ENCODE measurements at places on chromosomes 5 and 9.

DNA sequence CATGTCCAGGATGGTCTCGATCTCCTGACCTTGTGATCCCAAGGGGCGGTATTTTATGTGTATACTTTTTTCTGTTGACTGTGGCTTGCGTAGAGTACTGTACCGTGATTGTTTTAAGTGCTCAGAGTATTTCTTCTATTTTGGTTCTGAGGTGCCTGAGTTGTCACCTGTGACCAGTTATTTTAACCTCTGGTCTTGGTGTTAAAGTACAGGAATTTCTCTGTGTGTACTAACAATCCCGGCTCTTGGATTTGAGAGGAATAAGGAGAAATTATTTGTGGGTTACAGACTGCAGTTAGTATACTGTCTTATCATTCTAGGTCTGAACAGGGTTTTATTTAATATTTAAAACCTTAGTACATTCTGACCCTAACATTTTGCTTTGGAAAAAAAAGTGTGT lies 2.0 kb downstream of the ANKHD1 start:
- no peak for DNase-seq

- DNase-seq: no peak
These were observed 42.0 kb downstream of the ARHGEF28 start for GRCh38 chr5:73668017-73668416.

GRCh38 chr5:124453221-124454051 lies 293.0 kb downstream of the ZNF608 start:
- no peak for DNase-seq

DNA sequence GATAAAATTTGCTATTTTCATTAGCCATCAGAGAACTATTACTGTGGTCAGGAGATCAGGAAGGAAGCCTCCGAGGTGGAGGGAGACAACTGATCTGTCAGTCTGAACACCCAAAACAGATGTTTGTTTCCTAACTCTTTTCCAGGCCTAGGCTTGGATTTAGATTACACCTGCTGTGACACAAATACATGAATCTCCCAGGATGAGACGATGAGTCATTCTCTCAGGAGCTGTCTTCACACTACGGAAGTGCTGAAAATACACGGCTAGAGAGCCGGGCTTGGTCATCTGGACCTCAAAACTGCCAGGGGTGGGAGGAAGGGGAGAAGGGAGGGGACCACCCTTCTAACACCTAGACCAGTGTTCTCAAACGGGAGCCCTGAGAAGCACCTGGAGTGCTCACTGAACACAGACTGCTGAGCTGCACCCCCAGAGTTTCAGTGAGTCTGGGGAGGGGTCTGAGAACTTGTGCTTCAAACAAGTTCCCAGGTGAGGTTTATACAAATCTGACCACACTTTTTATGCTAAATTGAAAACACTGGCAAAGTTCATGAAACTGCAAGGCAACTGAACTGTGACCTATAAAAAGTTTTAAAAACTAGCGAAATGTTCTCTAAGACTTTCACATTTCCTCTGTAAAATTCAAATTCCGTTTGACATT lies 80.3 kb upstream of the EQTN start:
- no peak for DNase-seq

DNA sequence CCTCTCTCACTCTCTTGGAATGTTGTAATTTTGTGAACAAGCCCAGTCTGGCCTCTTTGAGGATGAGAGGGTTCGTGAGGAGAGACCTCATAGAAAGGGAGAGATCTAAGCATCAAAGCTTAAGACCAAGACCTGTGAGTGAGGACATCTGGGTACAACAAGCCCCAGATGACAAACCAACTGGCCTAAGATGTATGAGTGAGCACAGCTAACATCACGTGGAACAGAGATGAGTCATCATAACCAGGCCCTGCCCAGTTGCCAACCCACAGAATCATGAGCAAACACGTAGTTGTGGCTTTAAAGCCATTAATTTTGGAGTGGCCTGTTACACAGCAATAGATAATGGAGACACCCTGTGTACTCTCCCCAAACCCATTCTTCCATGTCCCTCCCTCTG lies 439.1 kb upstream of the KIF2A start:
- DNase-seq: no peak

DNA sequence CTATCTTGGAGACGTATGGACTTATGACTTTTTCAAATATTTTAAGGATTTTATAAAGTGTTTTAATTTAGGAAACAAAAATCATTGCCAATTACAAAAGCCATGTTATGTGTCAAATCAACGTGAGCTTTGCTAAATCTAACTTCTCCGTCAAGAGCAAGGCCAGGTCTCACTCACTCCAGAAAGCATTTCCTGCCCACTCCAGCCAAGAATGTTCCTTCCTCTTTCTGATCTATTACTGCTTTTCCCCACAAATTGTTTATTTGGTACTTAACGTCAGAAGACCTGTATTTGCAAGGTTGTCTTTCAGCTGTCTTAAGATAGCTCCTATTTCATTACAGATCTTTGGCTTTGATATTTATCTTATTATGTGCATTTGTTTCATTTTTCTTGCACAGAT lies 193.5 kb upstream of the HAPLN1 start:
- no peak for DNase-seq

DNA sequence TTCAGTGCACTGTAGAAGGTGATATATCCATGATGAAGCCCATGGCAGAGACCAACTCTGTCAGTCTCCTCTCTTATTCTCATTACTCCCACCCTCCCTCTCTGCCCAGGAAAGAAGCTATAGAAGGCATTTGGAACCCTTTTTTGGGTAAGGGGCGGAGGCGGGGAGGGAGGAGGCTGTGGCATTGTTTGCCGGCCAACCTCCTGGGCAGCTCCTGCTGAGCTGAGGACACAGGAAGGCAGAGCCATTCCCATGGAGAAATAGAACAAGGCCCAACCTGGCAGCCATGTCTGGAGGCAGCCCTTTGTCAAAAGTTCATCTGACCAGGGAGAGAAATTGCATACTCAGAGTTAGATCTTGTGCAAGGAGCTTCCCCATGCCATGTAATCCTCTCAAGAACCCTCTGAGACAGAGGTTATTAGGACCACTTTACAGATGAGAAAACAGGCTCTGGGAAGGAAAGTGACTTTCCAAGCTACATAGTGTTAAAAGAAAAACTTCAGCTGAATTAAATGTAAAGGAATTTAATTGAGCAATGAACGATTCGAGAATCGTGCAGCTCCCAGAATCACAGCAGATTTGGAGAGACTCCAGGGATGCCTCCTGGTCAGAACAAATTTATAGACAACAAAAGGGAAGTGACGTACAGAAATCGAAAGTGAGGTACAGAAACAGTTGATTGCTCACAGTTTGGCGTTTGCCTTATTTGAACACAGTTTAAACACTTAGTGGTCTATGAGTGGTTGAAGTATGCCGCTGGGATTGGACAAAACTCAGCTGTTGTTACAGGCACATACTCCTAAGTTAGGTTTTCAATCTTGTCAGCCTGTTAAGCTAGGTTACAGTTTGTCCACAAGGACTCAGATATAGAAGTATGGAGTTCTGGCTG lies 158.6 kb downstream of the MELK start:
- no peak for DNase-seq

DNA sequence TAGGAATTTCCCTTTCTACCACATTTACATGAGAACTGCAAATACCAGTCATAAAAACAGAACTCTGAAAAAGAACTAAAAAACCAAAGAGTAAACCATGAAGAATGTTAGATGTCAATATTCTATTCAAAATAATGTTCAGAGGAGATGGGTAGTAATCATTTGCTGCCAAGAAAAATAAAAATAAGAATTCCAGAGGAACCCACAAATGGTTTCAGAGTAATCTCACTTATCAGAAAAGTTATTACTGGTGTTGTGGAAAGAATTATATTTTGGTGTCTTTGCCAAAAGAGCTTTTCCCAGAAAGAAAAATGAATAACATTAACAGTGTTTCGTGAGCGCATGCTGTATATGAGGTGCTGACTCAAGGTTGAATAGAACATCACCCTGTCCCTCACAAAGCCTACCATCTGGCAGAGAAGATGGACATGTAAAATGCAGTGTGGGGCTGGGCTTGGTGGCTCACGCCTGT lies 35.6 kb downstream of the GPR21 start:
- DNase-seq: no peak

- DNase-seq: no peak
These were observed 3.8 kb downstream of the ZNF618 start for GRCh38 chr9:113879911-113880310.

DNA sequence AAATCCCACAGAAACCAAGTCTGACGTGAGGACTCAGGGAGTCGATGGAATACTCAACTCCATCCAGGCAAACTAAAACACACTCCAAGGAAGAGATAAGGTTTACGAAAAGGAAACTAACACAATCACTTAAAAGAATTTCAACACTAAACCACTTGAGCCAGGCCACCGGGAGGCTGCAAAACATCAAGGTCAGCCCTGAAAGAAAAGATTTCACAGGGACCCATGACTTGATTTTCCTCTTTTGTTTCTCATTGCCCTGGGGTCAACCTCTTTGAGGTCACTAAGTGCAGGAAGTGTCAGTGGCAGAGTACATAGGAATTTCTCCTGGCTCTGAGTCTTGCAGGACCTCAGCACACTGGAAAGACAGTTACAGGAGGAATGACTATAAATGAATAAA lies 77.8 kb upstream of the TARS1 start:
- no peak for DNase-seq

DNA sequence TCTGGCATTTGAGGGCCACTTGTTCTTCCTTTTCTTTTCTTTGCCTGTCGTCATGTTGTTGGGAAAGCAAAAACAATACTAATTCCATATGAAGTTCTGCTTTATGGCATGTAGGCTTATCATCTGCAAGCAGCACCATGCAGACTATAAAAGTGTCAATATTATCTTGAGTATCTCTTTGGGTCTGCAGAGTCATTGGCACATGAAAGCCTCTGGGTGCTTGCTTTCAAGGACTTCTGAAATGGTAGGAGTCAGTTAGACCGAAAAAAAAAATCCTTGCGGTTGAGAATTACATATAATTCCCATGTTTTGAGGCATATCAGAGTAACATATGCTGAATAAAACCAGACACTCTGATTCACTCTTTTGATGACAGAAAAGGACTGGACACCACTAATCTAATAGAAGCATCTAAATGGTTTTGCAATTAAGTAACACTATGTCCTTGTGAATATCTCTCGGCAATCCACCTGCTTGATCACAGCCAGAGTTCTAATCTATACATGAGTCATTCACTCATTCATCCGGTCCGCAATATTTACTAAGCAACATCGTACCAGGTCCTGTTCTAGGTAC lies 44.4 kb downstream of the GNAQ start:
- DNase-seq: peak; percentile 66

DNA sequence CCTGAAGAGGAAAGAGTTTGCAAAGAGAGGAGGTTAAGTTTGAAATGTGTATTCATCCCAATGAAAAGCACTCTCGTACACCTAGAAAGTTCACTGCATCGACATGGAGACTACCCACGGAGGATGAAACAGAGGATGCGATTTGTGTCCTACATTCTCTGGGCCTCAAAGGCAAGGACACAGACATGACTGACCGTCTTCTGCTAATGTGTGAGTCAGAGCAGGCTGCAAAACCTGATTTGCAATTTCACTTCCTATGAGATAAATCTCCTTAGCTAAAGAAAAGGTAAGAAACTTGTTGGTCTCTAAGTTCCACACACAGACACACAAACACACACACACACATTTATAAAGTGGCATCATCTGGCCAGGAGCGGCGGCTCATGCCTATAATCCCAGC lies 98.6 kb downstream of the GNAQ start:
- no peak for DNase-seq

GRCh38 chr9:135693265-135693664 lies 6.0 kb downstream of the SOHLH1 start:
- DNase-seq: no peak

- no peak for DNase-seq
These were observed 18.7 kb upstream of the SCGB3A1 start for GRCh38 chr5:180609817-180610550.

GRCh38 chr5:24831989-24832388 lies 187.2 kb upstream of the CDH10 start:
- no peak for DNase-seq

DNA sequence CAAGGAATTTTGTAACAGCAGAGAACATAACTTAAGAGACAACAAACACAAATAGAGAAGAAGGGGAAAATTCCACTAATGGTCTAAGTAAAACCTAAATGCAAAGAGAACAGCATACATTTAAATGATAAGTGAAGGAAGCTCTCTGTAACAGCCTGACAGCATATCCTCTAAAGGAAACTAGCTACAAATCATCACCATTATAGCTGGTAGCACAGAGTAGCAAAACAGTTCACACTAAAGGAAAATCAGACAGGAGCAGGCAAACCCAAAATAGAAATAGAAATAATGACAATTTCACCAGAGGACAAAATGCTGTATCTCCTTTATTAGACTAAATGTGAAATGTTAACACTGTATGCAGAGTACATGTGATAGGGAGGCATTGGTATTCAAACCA lies 532.8 kb downstream of the PTPRD start:
- DNase-seq: no peak

GRCh38 chr9:98368366-98369065 lies 113.1 kb upstream of the TBC1D2 start:
- DNase-seq: no peak

DNA sequence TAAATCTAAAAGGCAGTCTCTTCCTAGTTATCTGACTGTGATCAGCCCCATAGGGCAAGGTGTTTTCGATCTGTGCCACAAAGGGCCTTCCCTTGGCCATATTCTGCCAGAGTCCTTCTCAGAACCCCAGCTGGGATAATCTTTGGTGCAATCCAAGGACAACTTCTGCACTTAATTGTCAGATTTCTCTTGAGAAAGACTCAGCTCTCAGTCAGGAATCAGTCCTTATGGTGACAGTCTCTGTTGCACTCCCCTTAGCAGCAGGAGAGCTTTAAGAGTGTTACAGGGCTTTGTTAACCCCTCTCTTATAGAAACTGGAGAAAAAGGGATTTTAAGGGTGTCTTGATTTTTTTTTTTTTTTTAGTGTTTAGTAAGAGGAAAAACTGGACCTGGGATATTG lies 15.4 kb upstream of the RFX3 start:
- DNase-seq: no peak

GRCh38 chr5:5372930-5373329 lies 49.5 kb upstream of the ICE1 start:
- DNase-seq: no peak

GRCh38 chr9:128505414-128505765 lies 871 bp downstream of the GLE1 start:
- DNase-seq: no peak

GRCh38 chr9:109496218-109496617 lies 1.9 kb downstream of the PTPN3 start:
- DNase-seq: no peak

DNA sequence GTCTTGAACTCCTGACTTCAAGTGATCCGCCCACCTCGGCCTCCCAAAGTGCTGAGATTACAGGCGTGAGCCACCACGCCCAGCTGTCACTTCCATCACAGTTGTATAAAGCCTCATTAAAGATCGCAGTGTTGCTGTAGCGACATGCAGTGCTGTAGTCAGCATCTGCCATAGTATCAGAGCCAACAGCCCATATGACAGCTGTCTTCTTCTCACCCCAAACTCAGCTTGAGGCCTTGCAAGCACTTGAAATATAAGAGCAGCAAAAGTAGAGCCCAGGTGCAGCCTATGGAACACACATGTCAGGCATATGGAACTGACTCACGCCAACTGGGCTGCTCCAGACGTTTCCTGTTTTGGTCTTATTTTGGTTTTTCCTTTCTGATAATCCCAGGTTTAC lies 167.8 kb downstream of the TRIO start:
- no peak for DNase-seq

GRCh38 chr5:66406761-66407336 lies 189.3 kb upstream of the MAST4 start:
- no peak for DNase-seq

GRCh38 chr9:97186493-97186892 lies 121.0 kb upstream of the CCDC180 start:
- DNase-seq: no peak
